Upper lobe of right lung (tissue), 1 donor: ENCODE measurements at places on chromosomes 11 and 22. TPM values are rescaled to one million over a fixed set of nuclear protein-coding genes. Genes with fewer than 3 reads are reported as not detected.
A peak's percentile ranks its signal among the peaks of the same experiment; 100 is the strongest.

Gene PLAAT3
- 70.3 TPM for total RNA-seq

Gene PATE2
- total RNA-seq: not detected

Gene KDM4D
- 0.52 TPM for total RNA-seq

DNA sequence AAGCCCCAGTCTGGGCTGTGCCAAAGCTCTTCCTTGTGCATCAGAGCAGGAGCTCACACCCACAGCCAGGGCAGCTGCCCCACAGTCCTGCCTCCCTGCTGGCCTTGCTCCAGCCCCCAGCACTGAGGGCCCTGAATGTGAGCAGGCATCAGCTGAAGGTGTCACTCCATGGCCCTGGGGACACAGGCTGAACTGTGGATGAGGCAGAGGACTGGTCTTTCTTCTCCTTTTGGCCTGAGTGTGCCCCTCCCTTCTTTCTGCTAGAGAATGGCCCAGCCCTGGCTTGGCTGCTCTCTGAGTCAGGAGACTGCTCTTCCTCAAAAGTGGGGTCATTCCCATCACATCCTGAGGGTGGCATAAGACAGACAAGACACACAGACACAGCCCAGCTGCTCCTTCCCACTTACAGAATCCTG, 16.2 kb downstream of the OTOG start:
- no peaks in the 10 kb centered on the region for H3K36me3 ChIP-seq
- no peaks in the 10 kb centered on the region for H3K27me3 ChIP-seq
- no peaks in the 10 kb centered on the region for H3K4me1 ChIP-seq
- no peak overlapping the region for H3K4me3 ChIP-seq

- H3K4me3 ChIP-seq: no peak overlapping the region
- no peak overlapping the region for H3K27ac ChIP-seq
- no peaks in the 10 kb centered on the region for H3K36me3 ChIP-seq
- peak; percentile 81 for DNase-seq
These were observed 77.3 kb downstream of the SCN3B start for GRCh38 chr11:123577081-123577598.

DNA sequence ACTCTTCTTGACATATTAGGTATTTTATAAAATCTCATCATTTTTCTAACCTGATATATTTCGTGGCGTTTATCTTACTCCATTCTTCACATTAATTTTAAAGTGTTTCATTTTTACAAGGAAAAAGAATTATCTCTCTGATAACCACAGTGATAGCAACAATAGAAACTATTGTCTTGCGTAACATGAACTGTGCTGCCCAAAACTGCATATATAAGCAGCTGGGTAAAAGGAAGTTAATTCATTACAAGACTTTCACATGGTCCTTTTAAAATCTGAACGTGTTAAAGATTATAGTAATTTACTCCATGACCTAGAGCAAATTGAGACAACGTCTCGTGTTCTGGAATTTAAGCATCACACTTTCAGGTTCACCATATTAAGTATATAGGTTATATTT, 210.4 kb upstream of the GRIA4 start:
- no peak for DNase-seq
- no peak overlapping the region for H3K27ac ChIP-seq
- no peaks in the 10 kb centered on the region for H3K4me1 ChIP-seq

DNA sequence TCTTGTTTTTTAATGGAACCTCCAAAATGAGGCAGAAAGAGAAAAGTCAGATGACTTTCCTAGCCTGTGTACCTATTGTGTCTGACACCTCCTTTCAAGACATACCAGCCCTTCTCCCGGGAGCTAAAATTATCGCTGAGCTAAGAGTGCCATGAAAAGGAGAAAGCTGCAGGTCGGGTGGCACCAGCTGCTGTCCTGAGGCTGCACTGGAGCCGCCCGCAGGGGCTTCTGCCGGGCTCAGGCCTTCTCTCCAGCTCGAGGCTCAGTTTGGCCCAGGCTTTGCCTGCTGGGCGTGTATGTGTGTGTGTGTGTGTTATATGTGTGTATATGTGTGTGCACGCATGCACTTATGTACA, 27.7 kb upstream of the RAB1B start:
- DNase-seq: no peak
- no peak overlapping the region for H3K27ac ChIP-seq
- peaks cover 60% of the 10 kb centered on the region for H3K36me3 ChIP-seq
